ENCODE measurements at places on chromosomes 4 and X.

GRCh38 chr4:42282081-42282901 lies 115.0 kb upstream of the SHISA3 start:
- DNase-seq = no peak

DNA sequence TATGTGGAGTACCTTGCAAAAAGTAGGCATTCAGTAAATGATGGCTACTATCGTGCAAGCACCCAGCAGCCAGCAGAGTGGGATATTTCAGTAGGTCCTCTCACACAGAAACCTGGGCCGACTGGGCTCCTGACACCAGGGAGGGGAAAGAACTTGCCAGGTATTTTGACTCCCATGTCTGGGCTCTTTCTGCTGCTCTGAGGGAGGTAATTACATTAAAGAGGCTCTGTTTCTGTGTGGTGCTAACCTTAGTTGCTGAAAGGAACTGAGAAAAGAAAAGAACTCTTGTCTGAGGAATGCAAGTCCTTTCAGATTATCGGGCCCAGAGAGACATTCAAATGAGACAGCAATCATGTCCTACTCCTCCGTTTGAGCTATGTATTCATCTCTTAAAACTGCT lies 175.8 kb upstream of the MTMR8 start:
- no peak for DNase-seq

DNA sequence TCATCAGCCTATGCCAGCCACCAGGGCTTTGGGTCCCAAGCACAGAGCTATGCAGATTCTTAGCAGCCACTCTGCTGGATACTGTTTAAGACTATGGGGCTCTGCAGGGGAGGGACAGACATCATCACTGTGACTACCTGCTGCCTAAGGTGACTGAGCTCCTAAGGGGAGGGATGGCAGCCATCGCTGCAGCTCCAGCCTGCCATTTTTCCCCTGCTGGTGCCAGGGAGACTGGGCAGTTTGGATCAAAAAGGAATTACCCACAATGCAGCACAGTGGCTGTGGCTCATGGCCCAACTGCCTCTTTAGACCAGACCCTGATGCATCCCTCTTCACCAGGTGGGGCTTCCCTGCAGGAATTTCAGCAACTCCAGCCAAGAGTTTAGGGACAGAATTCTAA lies 28.6 kb upstream of the INPP4B start:
- no peak for DNase-seq

DNA sequence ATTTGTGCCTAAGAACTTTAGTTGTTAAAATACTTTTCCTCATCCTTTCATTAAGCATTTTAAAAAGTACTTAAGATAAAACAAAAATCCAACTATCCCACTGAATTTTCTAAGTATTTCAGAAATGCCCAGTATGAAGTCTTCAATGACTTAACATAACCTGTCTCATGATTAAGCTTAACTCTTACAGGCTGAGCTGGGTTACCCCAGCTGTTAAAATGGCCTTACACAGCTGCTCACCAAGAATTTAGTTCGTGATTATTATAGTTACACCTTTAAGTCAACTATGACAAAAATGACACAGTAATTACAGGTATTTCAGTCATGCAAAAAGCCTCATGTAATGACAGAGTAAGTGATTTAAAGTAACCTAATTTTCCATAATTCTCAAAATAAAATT lies 145.7 kb downstream of the FBXW7 start:
- DNase-seq = no peak

- DNase-seq = no peak
Observed at GRCh38 chrX:14697451-14697850, 168.1 kb downstream of the GLRA2 start.

GRCh38 chr4:177901786-177902185 lies 459.5 kb upstream of the AGA start:
- DNase-seq = no peak

DNA sequence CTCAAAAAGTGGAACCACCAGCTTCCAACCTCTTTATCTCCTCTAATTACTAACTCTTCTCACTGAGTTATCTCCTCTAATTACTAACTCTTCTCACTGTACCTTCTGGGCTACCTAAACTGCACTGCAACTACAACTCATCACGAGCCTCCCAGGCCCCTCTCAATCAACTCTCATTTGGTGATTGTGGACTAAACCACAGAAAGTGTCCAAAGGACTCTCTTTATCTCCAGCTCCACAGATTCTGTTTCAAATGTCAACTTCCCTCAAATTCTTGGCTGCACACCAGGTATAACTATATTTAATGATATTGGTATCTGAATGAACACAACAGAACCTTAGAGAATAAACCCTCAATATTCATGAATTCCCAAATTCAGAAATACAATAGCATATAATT lies 182.9 kb downstream of the MAML3 start:
- DNase-seq = no peak

DNA sequence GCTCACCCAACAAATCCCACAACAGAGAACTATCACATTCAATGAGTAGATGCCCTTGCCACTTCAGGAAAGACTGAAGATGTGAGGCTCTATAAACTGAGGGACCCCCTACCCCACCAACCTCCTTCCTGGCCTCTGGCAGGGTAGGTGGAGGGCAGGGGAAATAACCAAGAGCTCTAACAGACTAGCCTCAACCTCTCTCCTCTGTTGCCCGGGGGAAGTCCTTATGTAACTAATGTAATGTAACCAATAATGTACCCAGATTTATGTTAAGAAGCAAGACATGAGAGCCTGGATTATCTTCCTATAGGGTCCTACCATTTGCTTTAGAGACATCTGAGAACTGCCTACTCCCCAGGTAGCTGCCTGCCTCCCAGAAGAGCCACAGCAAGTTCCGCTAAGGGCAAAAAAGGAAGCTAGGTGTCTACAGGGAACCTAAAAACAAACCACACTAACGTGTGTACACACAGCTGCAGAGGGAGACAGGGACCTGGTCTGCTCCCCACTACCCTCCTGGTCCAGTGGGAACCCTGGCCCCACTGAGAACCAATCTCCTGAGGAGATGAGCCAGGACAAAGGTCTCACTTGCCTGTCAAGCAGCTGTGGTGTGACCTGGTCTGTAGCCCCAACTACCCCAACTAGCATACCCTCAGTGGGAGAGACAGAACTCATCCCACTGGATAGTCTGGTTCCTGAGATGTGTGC lies 17.7 kb downstream of the OTUD5 start:
- DNase-seq = peak; percentile 71
